ENCODE measurements at places on chromosomes 6 and 20. TPM values are rescaled to one million over a fixed set of nuclear protein-coding genes. Genes with fewer than 3 reads are reported as not detected.
A peak's percentile ranks its signal among the peaks of the same experiment; 100 is the strongest.

GRCh38 chr6:6711031-6711785 is 122.7 kb downstream of the LY86 start:
- DNase-seq, result no peak

- no peak for DNase-seq
These were observed 9.1 kb downstream of the SMPDL3A start for GRCh38 chr6:122798099-122798641.

DNA sequence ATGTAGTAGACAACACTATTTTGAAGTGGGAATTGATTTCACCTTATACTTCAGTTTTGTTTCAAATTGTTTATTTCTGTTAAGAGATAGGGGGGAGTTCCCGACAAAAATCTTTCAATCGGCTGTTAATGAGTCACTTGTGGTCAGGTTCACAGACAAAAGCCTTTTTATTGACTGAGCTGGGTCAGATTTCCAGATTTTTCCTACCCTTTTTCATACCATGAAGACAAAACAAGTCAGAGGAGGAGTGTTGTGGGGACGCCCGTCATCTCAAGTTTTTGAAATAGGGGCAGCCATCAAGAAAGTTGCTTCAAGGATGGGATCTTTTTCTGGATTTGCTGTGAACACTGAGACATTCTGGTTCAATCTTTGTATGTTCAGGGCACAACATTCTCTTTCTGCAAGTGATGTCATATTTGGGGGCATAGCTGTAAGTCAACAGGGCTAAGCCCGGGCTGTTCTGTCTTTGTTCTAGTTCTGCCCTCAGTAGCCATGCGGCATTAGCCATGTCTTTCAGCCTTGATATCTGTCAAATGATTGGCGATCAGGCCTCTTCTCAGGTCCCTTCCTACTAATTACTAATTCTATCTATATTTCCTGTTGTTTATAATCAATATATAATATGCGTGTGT is 496.0 kb upstream of the MARCKS start:
- DNase-seq, result no peak

- no peak for DNase-seq
These were observed 41.7 kb downstream of the JPH2 start for GRCh38 chr20:44145131-44145775.

GRCh38 chr20:51382986-51383821 is 159.3 kb downstream of the NFATC2 start:
- DNase-seq, result peak; percentile 72

DNA sequence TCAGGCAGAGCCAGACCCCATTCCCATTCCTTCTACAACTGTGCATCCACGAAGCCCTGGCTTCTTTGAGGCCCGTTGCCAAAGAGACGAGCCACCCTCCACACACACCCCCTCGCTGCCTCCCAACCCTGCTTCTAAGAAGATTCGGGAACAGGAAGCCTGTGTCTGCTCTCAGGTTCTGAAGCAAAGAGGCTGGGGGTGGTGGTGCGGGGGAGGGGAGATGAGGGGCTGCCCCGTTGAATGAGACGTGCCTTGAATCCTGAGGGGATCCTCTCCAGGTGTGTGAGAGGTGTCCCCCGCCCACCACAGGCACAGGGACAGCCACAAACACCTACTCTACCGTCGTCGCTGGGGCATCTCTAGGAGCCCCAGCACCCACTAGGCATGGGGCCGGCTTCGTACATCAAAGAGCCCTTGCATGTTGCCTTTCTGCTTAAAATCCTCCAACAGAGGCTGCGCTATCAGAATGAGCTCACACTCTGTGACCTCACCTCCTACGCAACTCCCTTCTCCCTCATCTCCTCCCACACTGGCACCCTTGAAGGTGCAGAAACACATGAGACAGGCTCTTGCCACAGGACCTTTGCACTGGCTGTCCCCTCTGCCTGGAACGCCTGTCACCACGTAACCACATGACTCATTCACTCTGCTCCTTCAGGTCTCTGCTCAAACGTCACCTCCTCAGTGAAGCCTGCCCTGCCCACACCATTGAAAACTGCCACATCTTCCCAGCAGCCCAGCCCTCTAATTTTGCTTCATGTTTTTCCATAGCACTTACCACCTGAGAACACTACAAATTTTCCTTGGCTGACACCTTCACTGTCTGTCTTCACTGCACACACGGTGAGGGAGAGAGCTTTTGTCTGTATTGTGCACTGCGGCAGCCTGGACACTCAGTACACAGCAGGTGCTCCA is 58.5 kb downstream of the PREX1 start:
- peak; percentile 73 for DNase-seq

The MYLK2 gene
- total RNA-seq, result not detected

The OOEP gene
- total RNA-seq, result not detected

DNA sequence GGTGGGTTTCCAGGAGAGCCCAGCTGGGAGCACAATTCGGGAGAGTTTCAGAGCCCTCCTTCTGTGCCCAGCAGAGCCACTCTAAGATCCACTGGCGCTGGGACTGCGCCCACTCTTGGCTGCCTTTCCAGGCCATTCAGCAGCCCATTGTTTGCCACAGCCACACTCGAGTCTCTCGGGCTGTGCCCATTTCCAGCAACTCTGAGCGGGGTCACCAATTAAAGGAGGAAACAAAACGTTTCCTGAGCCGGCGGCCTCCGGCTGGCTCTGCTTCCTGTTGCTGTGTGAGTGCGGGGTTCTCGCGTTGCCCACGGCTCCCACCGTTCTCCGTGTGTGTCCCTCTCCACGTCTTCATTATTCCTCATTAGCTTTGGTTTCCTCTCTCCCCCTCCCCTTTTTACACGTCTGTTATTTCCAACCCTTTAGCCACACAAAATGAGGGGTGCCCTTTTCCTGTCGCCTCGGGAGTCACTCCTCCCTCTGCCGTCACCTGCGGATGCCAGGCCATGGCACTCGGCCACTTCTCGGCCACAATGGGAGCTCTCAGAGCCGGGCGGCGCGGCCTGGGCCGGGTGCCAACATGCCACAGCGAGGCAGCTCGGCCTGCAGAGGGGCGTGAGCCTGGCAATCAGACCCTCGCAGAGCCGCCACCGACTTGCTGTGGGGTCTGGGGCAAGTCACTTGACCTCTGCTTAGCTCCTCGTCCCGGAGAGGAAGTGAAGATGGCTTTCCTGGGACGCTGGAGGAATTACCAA is 94.3 kb upstream of the NKX2-2 start:
- peak; percentile 77 for DNase-seq

DNA sequence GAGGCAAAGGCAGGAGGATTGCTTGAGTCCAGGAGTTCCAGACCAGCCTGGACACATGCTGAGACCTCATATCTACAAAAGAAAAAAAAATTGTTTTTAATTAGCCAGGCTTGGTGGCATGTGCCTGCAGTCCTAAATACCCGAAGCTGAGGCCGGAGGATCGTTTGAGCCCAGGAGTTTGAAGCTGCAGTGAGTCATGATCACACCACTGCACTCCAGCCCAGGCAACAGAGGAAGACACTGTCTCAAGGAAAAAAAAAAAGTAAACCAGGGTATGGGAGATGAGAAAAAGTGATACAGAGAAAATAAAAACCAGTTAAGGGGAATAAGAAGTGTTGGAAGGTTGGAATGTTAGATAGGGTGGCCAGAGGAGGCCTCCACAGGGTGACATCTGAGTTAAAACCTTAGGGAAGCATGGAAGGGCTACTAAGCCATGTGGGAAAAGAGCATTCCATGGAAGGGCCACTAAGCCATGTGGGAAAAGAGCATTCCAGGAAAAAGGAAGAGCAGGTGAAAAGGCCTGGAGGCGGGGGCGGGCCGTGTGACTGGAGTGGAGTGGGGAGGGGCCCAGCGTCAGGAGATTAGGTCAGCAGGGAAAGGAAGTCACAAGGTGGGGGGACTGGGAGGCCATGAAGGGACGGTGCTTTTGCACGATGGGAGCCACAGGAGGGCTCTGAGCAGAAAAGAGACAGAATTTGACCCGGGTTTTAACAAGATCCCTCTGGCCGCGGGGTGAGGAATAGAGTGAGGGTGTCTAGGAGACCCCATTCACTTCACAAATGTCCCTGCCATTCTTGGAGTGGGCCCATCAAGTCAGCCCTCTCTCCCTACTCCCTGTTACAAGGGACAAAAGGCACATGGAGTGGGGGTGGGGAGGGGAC is 18.3 kb downstream of the CPNE5 start:
- no peak for DNase-seq

DNA sequence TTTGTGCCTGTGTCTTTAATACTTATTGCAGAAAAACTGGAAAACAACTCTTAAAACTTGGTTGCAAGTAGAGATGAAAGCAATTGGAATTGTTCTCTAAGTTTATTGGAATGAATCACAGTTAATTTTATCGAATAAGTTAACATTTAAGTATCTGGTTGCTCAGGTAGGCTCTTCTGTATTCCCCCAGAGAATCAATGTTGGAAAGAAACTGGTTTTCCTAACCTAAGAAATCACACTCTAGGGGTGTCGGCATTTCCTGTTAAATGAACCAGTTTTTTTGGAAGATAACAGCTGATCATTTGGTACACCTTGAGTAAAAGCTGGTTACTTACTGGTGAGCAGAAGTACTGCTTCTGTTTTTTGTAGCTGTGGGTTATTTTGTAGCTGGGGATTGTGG is 5.2 kb downstream of the TFAP2C start:
- no peak for DNase-seq

The PAK5 gene
- not detected for total RNA-seq

- no peak for DNase-seq
These were observed 250.8 kb upstream of the PRDM1 start for GRCh38 chr6:105835373-105835772.

The ZNF217 gene
- 18.4 TPM for total RNA-seq

The RPL7L1 gene
- 52.9 TPM for total RNA-seq

DNA sequence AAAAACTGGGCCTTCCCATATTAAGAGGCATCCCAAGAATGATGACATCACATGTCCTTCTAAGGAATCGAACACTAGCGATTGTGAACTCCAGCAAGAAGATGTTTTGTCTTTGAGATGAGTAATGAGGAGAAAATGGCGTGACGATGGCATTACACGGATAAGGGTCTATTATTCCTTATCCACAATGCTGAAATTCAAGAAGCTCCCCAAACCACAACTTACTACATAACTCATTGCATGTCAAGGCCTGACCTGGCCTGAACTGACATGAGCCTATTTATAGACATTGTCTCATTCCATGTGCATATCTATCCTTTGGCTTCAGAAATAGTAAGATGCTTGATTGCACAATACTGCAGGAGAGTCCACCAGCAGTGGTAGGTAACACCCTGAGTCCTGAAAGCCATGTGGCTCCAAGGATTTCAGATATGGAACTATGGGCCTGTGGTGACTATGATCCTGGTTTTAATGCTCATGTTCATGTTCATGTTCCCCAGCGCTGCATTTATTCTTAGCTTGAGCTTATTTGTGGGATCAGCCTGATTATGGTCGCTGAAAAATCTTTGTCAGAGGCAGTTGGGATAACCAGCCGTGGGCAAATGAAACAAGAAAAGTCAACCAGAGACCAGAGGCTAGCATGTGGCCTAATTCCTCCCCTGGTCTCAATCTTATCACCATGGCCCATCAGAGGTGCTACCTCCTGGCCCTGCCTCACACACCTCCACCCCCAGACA is 183.2 kb upstream of the JARID2 start:
- DNase-seq, result no peak

DNA sequence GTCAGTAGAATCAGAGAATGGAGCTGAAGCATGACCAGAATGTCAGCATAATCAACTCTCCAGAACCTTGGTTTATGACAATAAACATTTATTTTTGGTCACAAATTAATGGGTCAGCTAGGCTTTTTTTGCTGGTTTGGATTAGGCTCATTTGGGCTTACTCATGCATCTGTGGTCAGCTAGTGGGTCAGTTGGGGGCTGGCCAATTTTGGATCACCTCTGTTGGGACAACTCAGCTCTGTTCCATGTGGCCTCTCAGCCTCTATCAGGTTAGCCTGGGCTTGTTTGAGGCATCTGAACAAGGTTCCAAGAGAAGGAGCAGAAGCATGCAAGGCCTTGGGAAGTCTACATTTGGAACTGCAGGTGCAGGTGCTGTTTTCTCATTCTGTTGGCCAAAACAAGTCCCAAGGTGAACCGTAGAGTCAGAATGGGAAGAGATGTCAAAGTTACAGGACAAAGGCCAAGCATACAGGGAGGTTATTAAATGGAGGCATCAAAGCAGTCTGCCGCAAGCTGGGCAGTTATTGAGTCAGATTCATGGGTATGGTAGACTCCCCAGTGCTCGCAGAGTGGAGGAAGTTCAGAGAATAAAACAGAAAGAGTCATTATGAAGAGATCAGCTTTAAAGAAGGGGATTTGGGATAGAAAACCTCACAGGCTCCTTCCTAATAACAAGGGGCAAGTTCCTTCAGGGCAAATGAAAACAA is 173.0 kb downstream of the PLCB4 start:
- no peak for DNase-seq

GRCh38 chr20:14865169-14865568 is 527.8 kb upstream of the FLRT3 start:
- no peak for DNase-seq

DNA sequence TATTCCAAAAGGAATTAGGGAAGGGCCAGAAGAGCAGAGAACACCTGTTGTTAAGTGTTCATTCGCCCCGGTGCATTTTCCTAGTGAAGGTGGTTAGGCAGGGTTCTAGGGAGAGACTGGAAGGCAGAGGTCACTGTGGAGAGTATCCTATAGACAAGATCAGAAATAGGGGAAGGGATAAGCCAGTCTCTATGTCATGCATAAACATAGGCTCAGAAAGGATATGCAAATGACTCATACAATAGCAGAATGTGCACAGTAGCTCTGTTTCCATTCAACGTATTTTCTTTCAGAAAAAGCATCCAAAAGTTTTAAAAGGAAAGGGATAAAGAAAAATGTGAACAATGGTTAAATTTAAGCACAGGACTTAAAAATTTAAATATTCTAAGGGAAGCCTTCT is 47.4 kb downstream of the BMP6 start:
- no peak for DNase-seq

DNA sequence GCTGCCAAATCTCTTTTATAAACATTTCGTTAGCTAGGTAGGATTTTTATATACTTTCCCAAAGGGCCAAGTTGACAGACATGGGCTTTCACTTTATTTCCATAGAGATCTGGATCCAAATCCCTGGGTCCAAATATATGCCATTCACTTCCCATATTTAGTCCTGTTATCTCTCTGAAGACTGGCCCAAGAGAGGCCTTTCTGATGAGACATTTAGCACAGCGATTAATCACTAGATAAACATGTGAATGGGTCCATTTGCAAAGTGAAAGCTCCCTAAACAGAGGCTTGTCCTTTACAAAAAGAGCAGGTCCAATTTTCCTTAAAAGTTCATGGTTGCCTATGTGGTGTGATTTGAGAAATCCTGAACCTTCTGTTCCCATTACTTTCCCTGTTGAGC is 132.6 kb downstream of the TRMT11 start:
- DNase-seq, result no peak

The SCRT2 gene
- total RNA-seq, result not detected

DNA sequence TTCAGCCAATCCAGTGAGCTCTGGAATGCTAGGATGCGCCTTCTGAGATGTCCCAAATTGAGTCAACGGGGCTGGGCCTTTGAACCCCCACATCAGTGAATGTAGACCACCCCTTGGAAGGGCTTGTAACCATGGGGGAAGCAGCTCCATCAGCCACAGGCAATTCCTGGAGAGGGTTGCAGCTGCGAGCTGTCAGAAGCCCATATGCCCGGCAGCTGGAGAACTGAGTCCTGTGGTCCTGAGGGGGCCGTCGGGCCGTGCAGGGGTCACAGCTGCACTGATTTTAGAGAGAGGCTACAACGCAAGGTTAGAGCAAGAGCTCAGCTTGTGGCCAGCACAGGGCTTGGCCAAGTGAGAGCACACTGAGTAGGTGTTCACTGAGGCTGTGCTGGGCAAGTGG is 121.3 kb downstream of the TOX2 start:
- no peak for DNase-seq

All from posterior vena cava (tissue), 2 donors.